ENCODE measurements at places on chromosomes 1 and 21.
A peak's percentile ranks its signal among the peaks of the same experiment; 100 is the strongest.

DNA sequence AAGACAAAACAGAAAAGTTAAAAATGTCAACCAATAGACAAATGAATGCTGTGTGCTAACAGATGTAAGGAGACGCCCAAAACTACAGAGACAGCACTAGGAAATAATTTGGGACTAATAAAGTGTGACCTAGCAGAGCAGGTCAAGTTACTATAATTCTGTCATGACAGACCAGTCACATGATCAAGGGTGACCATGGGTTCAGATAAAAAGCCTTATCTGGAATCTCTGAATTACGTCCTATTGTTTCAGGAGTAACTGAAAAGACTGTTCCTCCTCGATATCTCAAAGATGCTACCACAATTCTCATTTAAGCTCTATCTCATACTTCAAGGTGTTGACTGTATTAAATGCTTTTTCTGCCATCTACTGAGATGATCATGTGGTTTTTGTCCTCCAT, 31.6 kb downstream of the PARP1 start:
- no peak for DNase-seq

GRCh38 chr21:25563361-25564116, 43.7 kb downstream of the MRPL39 start:
- DNase-seq, result no peak

GRCh38 chr1:2104621-2105427, 54.6 kb downstream of the PRKCZ start:
- DNase-seq, result no peak

GRCh38 chr1:78543941-78544643, 53.3 kb downstream of the PTGFR start:
- DNase-seq, result no peak

DNA sequence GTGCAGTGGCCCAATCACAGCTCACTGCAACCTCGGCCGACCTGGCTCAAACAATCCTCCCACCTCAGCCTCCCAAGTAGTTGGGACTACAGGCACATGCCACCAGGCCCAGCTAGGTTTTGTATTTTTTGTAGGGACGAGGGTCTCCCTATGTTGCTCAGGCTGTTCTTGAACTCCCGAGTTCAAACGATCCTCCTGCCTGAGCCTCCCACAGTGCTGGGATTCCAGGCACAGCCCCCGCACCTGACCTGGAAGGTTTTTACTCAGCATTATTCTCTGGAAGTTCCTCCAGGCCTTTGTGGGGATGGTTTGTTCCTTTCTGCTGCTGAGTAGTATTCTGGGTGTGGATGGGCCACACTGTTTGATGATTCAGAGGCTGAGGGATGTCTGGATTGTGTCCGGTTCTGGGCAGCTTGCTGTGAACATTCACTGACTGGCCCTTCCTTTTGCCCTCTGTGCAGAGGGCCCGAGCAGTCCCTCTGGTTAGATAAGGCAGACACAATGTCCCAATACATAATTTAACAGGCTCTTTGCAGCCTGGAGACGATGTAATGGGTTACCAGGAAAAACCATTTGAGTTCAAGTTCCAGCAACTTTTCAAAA, 6.0 kb upstream of the TRAPPC10 start:
- no peak for DNase-seq

GRCh38 chr1:58898739-58899586, 115.1 kb upstream of the JUN start:
- DNase-seq, result peak; percentile 10

GRCh38 chr1:110380672-110381283, 10.0 kb downstream of the SLC16A4 start:
- DNase-seq, result no peak

GRCh38 chr1:236861560-236862218, 66.6 kb downstream of the MTR start:
- DNase-seq, result no peak

DNA sequence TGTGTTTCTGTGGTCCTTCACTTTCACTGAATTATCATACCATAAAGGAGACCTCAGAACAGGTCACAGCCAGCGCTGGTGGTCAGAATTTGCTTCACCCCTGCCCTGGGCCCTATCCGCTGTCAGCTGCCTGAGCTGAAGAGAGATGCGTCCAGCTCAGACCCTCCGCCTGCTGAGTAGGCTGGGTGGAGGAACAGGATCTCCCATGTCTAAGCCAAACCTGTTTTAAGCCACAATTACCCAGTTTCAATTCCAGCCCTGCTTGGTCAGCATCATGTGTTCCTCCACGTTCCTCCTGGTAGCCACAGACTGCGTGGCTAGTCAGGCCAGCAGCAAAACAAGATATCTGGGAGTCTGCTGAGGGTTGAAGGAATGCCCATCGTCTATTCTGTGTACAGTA, 13.5 kb upstream of the BGLAP start:
- no peak for DNase-seq

DNA sequence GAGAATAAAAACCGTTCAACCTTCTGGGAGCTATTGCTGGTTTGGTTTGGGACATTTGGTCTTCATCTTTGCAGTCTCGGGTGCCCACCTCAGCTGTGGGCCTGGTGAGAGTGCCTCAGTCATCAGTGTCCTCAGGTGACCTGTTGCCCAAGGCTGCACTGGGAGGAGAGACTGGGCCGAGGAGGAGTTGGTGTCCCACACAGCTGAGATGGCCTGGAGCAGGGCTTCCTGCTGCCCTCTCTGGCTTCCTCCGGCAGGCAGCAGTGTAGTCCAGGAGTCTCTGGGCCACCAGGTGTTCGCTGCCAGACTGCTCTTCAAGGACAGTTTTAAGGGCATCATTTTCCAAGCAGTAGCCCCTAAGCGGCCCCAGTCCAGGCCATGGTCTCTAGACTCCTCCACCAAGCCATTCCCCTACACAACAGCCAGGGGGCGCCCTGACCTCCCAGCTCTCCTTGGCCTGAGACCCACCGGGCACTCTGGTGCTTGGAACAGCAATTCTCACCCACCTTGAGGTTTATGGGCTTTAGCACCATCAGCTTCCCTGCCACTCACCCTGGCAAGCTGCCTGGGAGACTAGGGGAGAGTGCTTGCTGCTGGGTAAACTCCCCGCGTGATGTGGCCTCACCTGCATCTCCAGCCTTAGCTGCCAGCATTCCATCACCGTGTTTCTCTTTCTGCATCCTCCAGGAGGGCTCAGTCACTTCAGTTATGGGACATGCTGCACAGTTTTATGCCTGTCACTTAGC, 9.1 kb upstream of the SYTL1 start:
- DNase-seq, result no peak

DNA sequence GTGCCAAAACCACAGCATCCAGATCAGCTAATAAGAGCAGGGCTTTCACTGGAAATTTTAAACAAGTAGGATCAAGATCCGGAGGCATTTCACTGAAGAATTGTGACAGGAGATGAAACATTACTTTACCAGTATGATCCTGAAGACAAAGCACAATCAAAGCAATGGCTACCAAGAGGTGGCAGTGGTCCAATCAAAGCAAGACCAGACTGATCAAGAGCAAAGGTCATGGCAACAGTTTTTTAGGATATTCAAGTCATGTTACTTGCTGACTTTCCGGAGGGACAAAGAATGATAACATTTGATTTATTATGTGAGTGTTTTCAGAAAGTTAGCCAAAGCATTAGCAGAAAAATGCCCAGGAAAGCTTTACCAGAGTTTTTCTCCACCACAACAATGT, 8.2 kb downstream of the ZSWIM5 start:
- no peak for DNase-seq

Measured in NCI-H524 treated with DMSO at 0.1 percent for 48 hours (cell line).